Lung (tissue), 17 donors: ENCODE measurements at places on chromosomes 5 and 9. TPM values are rescaled to one million over a fixed set of nuclear protein-coding genes. Genes with fewer than 3 reads are reported as not detected.

OR1J2 gene
- not detected for total RNA-seq

PKD2L2 gene
- total RNA-seq, result not detected

ACTBL2 gene
- total RNA-seq, result not detected

FOXD4 gene
- total RNA-seq, result 1.1 TPM

SLC6A7 gene
- not detected for total RNA-seq

REXO4 gene
- 20.4 TPM for total RNA-seq

GPR150 gene
- 0.34 TPM for total RNA-seq
